ENCODE measurements at places on chromosomes 7 and 10.

DNA sequence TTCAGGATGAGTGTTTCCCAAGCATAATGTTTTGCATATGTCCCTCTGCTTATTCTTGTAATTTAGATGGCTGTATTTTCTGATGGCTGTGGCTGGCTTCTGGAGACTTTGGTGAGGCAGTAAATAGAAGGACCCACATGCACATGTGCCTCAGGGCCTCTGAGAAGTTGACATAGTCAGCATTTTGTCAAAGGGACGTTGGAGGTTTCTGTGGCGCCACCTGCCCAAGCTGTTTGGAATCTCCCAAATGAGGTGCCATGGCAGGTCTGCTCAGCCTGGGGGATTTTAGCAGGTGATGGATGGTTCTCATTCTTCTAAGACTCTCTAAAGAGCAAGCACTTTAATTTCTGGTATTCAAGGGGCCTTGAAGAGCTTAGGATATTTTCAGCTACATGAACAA, 29.8 kb downstream of the C10orf120 start:
- DNase-seq: no peak

GRCh38 chr10:97538411-97538810, 34.2 kb upstream of the ANKRD2 start:
- no peak for DNase-seq

- DNase-seq: no peak
Measured at GRCh38 chr7:1040790-1041189, 3.6 kb upstream of the GPR146 start.

DNA sequence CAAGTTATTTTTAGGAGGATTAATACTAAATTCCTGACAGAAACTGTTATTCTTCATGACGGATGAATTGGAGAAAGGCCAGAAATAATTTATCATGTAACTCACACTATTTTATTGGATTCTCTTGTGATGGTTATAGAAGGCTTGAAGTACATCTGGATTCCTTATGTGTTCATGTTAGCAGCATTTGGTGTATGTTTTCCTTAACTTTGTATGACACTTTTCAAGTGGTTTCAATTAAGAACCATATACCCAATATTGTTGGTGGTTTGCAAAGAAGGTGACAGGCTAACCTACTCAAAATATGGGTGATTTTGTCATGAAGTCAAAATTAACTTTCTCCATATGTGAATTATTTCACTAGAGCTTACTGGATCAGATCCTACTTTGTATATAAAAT, 532.2 kb upstream of the CNTNAP2 start:
- DNase-seq: no peak

DNA sequence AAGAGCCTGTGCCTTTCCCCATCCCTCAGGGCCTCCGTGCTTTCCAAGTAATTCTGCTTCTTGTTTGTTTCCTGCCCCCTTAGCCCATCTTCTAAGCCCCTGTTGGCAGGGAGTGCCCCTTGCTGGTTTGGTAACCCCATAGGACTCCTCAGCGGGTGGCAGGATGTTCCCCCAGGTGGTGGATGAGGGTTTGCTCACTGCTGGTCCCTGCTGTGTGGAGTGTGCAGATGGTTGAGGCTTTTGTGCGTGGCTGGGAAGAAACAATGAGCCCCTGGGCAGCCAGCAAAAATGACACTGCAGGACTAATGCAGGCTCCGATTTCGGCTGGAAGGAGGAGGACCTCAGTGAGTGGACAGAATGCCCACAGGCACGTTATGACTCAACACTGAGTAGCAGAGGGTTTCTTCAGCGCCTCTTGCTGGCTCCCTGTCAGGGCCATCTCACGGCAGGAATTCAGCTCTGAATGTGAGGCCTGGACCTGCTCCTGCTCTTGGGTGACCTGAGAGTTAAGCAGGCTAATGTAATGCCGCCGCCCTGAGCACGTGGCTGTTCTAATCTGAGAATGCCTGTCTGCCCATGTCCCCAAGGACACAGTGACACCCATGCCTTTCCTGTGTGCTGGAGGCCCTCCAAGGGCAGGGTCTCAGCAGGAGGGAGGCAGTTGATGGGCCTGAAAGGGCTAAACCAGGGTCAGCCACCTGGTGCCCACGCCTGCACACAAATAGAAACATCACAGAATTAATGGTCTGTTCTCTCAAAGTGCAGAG, 16.6 kb downstream of the BAG3 start:
- DNase-seq: no peak

DNA sequence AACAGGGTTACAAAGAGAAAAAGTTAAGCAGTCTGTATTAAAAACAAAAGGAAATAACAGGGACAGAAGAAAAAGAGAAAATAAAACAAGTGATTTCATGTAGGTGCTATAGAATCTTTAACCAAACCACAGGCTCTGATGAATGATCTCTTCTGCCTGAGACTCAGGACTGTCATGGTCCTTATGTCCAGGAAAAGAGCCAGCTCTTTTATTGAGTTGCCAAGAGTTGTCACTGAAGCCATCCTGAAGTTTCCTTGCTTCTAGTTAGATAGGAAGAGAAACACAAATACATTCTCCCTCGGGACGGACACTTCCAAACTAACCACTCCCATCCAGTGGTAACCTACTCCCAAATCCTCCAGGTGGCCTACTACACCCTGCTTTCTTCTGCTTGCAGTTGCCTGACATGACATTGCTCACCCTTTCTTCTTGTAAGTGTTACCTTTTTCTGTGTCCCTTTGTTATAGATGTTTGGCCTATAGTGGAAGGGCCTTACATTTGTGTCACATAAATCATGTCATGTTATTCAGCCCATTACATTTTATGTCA, 346.7 kb downstream of the NRG3 start:
- no peak for DNase-seq

DNA sequence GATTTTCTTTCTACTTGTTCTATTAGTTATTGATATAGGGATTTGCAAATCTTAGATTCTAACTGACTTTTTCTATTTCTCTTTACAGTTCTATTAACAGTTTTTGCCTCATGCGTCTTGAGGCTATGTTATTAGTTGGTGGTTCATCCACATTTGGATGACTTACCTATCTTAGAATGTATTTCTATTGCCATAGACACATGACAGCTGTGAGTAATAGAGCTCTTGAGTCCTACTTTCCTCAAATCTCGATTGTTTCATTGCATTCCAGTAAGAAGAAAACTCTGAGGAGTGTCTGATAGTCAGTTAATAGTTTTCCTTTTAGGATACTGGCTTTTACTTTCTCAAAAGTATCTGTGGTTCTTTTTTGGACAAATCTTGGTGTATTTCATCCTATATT, 241.4 kb upstream of the ZNF32 start:
- DNase-seq: no peak

DNA sequence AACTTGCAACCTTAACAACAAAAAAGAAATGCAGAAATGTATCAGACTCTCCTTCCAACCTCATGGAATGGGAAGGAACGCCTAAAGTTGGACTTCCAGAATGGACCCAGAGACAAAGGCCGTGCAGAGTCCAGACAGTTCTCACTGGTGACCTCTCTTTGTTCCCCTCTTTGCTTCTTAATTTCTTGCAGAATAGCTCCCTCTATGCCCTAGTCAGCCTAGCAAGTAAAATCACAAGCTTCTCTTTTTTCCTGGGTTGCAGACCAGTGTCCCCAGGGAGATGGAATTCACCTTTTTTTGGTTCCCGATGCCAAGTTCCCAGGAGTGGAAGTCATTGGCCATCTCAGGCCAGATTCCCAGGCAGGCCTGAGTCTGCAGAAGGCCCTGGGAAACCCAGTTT, 278.0 kb downstream of the CCSER2 start:
- DNase-seq: no peak

- DNase-seq: no peak
Measured at GRCh38 chr7:30476459-30477145, 2.0 kb downstream of the NOD1 start.

- no peak for DNase-seq
Measured at GRCh38 chr7:55288070-55288824, 76.9 kb upstream of the LANCL2 start.

DNA sequence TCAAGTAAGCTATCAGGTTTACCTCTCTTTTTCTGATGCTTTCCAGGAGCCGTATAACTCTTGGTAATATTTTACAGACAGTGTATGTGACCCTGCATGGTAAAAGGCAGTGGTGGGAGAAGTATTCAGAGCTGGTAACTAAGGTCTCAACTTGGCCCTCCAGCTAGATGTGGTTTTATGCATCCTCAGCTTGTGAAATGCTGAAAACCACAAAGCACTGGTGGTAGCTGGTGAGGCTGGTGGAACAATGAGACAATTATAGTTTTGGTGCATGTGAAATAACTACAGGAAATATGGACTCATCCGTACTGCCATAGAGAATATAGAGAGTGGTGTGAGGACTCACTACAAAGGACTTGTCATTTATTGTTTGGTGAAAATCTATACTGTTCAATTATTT, 383.0 kb upstream of the PCDH15 start:
- no peak for DNase-seq

DNA sequence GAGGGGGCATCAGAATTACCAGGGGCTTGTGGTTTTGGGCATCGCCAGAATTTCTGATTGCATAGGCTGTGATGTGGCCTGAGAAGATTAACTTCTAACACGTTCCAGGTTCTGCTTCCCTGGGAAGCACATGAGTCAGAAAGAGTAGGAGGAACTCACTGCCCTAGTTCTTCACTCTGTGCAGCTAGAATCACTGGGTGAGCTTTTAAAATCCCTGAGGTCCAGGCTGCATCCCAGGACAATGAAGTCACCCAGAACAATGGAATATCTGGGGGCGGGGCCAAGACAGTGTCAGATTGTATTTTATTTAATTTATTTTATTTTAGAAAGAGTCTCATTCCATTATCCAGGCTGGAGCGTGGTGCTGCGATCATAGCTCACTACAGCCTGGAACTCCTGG, 636.5 kb downstream of the CALN1 start:
- DNase-seq: no peak

DNA sequence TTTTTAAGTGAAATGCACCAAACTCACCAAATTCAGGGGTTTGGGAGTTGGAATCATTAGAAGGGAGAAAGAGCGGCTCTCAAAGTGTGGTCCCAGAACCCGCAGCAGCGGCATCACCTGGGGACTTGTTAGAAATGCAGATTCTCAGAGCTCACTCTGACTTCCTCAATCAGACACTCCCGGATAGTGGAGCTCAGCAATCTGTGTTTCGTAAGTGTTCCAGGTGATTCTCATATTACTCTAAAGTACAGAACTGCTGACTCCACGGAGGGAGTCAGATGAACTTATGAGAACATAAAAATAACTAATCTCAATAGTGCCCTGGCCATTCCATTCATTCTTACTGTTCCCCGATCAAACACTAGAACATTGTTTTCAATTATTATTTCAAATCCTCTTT, 358.7 kb upstream of the MYO3A start:
- DNase-seq: no peak

DNA sequence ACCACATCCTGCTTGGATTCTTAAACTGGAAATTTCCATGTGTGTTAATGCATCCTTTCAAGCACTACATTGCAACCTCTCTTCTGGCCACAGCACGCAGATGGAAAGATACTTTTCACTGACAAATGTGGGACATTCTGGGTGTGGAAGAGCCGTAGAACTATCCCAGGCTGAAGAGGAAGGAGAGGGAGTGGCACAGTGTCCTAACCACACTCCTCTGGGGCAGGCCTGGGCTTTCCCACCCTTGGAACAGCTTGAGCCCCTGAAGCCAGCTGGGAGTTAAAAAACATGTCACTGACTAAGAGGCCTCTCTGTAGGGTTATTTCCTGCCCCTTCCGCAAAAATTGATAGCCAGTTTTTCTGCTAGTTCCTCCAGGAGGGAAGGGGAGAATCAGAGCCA, 34.0 kb upstream of the DNMBP start:
- DNase-seq: no peak

GRCh38 chr7:130951976-130952876, 218.2 kb upstream of the KLF14 start:
- DNase-seq: no peak

DNA sequence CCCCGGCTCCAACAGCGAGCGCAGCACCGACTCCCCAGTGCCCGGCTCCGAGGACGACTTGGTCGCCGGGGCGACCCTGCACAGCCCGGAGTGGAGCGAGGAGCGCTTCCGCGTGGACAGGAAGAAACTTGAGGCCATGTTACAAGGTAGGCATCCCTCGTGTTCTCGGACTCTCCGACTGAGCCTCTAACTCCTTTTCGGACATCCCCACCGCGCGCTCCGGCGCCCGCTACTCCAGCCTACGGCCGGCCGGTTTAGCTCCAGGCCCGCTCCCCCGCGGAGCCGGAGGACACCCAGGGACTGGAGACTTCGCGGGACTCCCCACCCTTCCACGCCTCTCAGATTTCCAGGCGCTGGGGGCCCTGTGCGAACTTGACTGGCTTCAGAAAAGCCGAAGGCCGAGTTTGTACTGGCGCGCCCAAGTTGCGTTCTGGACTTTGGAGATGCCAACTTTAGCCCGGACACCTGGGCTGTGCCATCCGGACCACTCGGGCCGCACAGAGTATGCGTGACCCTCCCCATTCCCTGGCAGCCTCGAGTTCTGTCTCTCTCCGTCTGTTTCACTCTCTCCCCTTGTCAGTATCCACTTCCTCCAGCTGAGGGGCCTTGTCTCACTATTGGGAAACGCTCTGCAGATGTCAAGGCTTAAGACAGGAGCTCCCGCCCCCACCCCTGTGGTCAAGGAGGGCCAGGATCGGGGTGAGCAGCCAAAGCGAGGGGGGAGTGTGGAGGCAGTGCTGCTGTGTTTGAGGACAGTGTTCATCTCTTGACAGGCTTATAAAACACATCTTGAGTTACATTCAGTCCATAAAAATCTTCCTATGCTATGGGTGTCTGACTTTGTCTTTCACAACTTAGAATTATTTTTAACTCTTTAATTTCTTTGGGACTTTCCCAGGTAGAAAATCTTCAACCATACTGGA, 777 bp downstream of the BICC1 start:
- no peak for DNase-seq

DNA sequence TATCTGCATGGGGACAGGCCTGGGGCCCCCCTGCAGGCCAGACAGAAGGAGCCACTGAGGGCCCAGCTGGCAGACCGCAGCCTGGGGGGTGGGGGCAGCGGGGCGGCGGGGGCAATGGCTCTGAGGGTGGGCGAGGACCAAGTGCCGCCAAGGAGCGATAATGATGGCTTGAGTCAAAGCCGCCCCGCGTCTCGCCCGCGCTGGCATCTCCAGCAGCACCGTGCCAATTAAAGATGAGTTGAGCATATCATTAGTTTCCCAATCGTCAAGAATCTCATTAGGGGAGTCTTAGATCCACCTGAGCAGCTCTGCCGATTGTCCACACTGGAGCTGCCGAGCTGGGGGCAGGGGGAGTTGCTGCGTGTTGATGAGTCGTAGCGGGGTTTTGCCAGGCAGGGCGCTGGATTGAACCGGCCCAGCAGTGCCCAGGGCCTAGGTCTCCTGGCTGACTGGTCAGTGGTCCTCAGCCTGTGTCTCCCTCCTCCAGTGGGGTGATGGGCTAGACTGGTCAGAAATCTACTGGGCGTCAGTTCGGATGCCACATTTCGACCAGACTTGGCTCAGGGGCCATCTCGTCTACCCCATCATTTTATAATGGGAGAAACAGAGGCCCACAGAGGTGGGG, 41.0 kb upstream of the PSMG3 start:
- no peak for DNase-seq

- no peak for DNase-seq
Measured at GRCh38 chr10:25059990-25060389, 43.6 kb downstream of the THNSL1 start.

Data from amygdala (tissue), 56 donors.